ENCODE measurements at places on chromosomes 7 and 10.

DNA sequence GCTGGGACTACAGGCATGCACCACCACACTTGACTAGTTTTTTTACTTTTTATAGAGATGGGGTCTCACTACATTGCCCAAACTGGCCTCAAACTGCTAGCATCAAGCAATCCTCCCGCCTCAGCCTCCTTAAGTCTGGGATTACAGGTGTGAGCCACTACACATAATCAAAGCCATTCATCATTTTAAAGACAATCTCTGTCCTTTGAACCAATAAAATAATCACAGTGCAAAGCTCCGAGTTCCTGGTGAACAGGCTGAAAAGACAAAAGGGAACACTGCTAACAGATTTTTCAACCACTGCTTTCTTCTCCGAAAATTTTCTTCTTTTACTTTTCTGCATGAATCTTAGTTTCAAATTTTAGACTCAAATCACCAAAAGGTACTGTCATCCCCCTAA is 58.5 kb downstream of the PARD3 start:
- no peak for DNase-seq

DNA sequence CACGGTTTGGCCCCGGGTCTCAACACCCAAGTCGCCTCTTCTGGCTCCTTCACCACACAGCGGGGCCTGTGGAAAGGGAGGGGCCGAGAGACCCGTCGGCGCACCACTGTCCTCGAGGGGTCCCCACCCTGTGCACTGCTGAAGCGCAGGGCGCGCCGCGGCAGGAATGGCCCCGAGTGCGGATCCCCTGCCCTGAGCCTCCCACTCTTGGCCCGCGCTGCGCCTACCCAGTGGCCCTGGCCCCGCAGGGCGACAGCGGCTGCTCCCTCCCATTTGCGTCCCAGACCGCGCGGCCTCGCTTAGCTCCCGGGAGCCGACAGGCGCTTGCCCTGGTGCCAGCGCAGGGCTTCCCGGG is 2.1 kb upstream of the SFMBT2 start:
- DNase-seq = no peak

GRCh38 chr7:431658-432111 is 88.0 kb downstream of the PDGFA start:
- DNase-seq = no peak

GRCh38 chr7:78279032-78279431 is 480.5 kb downstream of the PHTF2 start:
- DNase-seq = no peak

GRCh38 chr10:119413093-119413453 is 129.4 kb downstream of the RGS10 start:
- no peak for DNase-seq

Measured in activated T-cell treated with anti-CD3 and anti-CD28 coated beads for 24 hours (primary cell).